Stimulated activated CD4-positive, alpha-beta T cell treated with anti-CD3 and anti-CD28 coated beads, Interleukin-1b, Interleukin-23, amount 100 ng/mL, for 24 hours (primary cell): ENCODE measurements at places on chromosomes 4 and X.

- no peak for DNase-seq
Observed at GRCh38 chrX:96480081-96480480, 204.6 kb upstream of the DIAPH2 start.

GRCh38 chr4:154640999-154641398 lies 28.5 kb upstream of the FGG start:
- no peak for DNase-seq

DNA sequence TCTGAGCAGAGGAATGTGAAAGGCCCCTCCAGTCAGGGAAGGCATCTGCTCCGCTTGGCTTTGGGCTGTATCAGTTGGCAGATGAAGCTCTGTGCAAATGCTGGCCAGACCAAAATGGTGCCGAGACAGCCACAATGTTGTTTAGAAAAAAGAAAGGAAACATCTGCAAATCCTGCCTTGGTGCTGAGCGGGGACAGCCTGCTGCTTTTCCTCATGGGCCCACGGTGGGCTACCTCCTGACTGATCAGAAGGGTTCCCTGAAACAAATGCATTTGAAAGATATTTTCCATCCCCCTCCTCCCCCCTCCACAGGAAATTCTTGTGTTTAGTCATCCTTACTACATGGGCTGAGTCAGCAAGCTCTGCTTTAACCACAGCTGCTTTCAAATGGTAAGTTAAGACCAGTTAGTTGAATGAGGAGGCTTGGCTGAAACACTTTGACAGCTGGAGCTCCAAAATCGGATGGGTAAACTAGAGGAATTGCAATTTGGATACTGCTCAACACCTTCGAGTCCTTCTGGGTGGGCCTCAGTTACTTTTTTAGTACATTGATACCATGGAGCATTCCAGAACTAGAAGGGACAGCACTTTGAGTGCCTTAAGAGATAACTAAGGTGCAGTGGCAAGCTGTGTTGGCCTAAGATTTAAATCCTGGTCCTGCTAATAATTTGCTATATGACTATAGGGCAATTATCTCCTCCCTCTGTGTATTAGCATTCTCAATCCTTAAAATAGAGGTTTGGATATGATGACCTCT lies 36.0 kb downstream of the PLAC1 start:
- DNase-seq: no peak

DNA sequence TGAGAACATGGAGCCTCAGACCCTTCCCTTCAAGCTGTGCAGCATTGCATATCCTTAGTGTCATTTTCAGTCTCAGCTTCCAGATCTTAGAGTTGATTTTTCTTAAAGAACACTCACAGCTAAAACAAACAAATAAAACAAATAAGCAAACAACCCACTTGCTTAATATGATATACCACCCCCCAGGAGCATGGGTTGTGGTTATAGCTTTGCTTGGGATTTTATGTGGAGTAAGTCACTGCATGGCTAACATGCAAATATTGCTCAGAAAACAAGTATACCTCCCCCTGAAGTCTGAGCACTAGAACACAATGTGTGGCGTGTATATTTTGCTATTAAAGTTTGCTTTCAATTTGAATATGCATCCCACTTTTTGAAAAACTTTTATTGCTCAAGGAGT lies 78.6 kb downstream of the MGST2 start:
- DNase-seq: no peak

DNA sequence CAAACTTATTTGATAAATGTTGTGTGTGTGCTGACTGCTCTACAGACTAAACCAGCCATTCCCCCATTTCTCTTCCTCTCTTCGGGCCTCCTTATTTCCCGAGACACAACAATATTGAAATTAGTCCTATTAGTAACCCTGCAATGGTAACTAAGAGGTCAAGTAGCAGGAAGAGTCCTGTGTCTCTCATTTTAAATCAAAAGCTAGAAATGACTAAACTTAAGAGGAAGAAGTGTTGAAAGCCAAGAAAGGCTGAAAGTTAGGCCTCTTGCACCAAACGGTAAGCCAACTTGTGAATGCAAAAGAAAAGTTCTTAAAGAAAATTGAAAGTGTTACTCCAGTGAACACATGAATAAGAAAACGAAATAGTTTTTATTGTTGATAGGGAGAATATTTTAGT lies 357.8 kb upstream of the SLC7A11 start:
- no peak for DNase-seq

DNA sequence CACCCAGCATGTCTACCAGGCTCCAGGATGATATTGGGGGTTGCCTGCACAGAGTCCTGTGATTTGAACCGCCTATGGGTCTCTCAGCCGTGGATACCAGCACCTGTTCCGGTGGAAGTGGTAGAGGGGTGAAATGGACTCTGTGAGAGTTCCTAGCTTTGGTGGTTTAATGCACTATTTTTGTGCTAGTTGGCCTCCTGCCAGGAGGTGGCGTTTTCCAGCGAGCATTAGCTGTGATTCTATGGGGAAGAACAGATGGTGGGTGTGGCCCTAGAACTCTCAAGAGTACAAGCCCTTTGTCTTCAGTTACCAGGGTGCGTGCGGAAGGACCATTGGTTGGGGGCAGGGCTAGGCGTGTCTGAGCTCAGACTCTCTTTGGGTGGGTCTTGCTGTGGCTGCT lies 316.9 kb upstream of the AMOT start:
- no peak for DNase-seq

DNA sequence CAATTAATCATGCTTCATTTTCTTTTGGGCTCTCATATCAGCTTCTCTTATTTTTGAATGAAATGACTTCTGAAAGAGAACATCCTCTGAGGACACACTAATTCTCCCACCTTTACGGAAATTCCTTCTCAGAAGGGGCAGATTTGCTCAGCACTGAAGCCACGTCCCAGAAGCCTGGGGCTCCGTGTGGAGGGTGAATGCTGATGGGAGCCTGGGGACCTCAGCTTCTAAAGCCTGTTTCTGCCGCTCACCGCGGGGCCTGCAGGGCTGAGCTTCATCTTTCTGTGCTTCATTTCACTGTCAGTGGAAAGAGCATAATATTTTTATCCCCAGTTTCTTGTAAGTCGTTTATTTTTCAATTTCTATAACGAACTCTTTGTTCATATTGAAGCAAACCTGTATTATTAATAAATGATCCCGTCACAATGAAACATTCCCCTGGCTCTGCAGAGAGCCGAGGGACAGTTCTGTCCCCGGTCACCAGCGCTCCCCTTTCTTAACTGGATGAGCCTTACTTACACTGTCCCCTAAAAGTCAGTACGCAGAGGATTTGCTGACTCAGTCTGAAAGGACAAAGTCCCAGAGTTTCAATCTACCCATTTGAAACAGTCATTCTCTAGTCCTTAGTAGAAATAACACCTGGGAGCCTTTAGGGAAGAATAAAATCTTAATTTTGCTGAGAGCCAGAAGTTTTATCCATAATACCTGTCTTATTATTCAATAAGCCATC lies 364.6 kb upstream of the FAT1 start:
- no peak for DNase-seq

- no peak for DNase-seq
Observed at GRCh38 chr4:69838977-69839376, 21.0 kb downstream of the SULT1E1 start.

DNA sequence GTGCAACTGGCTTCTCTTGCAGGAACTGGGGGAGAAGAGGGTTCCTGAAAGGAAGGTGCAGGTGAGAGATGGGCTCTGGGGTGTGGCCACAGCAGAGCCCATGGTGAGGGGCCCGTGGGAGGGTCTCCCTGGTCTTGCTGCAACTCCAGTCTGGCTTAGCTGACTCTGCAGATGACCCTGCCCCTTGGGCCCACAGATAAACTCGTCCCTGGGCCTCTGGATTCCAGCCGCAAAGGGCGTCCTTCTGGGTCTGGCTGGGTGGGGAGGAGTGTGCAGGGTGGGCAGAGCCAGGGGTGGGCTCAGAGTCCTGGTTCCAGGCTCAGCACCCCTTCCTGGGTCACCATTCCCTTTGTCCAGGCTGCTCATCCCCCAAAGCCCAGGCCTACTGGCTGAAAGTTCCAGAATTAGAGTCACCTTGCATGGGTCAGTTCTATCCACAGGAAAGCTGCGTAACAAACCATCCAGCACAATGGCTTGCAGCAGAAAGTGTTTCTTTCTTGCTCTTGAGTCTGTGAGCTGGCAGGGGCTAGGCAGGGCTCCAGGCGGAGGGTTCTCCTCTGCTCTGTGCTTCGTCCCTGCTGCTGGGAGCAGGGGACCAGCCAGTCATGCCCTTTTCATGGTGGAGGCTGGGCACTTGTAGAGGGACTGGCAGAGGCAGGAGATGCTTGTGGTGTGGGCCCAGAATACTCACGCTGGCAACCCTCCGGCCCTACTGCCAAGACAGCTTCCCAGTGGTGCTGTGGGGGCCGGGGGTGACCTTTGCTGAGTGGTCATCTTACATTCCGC lies 43.5 kb upstream of the ADRA2C start:
- DNase-seq: no peak

DNA sequence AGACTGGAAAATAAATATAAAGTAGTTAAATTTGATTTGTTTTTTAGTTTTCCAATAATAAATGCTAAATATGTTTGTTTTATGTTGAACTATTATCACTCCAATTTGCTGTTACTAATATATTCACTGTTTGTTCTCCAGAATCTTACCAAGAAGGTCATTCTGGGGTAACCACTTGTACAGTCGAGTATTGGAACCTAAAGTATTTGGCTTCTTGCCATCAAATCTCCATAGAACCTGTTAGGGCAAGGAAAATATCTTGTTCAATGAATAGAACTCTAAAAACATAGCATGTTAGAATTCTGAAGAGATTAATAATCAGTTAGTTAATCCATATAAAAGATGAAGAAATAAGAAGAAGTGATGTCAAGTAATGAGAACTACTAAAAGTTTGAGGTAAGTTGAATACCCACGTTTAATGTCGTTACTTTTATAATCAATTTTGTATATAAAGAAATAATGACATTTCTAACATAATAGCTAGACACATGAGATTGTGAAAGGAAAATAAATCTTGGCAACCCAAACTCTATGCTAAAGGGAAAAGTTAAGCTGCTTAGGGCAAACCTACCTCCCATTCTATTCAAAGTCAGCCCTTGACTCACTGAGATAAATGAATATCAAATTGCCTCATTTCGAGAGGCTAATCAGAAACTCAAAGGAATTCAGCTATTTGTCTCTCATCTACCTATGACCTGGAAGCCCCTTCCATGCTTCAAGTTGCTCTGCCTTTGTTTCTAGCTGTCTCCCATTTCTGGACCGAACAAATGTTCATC lies 15.3 kb downstream of the UGT2B15 start:
- DNase-seq: no peak

DNA sequence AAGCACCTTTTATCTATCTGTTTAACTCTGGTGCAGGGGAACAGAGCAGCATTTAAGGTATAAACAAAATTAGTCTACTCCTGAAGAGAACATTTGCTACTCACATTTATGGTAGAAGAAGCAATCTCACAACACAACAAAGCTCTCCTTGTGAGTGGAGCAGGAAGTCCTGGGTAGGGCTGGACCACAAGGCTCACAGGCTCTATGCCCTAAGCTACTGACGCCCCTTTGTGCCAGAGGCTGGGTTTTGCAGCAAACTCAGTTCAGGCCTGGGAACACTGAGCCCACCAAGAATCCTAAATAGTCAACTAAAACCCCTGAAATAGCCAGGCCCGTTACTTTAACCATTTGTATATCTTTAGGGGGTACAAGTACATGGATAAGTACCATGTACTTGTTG lies 4.7 kb upstream of the ZXDB start:
- DNase-seq: no peak

DNA sequence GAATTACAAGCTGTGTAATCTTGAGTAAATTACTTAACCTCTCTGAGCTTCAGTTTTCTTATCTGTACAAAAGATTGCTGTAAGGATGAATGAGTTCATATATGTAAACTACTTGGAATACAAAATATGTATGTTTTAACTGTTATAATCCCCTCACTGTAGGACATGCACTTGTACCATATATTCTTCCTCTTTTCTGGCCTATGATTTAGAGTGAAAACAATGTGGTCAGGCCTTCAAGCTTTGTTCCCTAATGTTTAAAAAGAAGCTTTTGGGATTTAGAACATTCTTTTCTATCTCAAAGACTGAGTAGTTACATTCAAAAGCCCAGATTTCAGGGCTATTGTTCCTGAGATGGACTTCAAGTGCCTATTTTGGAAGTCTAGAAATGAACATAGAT lies 26.7 kb upstream of the GPRIN3 start:
- no peak for DNase-seq

DNA sequence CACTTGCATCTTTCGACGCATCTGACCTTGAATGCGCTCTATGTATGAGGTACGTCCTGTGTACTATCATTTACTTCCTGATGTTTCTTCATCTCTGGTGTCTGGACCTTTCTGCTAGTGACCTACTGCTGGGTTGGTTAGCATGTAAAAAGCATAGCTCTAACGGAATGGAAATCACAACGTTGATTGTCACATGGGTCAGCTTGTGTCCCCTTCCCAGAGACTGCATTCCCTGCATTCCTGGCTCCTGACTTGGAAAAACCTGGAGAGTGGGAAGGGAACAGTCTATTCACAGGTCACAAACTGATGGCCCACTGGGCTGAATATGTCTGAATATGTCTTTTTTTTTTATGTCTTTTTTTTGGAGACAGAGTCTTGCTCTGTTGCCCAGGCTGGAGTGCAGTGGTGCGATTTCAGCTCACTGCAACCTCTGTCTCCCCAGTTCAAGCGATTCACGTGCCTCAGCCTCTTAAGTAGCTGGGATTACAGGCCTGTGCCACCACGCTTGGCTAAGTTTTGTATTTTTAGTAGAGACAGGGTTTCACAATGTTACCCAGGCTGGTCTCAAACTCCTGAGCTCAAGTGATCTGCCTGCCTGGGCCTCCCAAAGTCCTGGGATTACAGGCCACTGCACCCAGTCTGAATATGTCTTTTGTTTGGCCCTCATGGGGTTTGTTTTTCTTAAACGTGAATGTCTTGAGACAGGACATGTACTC lies 16.3 kb downstream of the LONRF3 start:
- DNase-seq: no peak

GRCh38 chr4:181685461-181685860 lies 557.7 kb upstream of the TENM3 start:
- no peak for DNase-seq

GRCh38 chr4:57442831-57443291 lies 332.7 kb upstream of the IGFBP7 start:
- no peak for DNase-seq

DNA sequence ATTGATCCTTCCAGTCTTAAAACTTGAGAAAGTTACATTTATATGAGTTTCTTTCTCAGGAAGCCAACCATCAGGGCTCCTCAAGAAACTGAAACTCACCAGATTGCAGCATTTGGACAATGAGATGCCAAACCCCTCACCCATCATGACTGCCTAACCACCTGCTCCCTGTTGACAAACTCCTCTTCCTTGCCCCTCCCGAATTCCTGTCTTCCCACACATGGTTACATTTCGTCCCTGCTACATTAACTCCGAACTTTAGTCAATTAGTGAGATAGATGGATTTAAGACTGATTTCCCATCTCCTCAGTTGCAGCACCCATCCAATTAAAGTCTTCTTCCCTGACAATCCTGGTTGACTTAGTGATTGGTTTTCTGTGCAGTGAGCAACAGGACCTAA lies 118.7 kb downstream of the ZNF330 start:
- DNase-seq: no peak

- DNase-seq: no peak
Observed at GRCh38 chrX:114619874-114620273, 36.0 kb downstream of the HTR2C start.
